ENCODE measurements at places on chromosomes 3 and 15. TPM values are rescaled to one million over a fixed set of nuclear protein-coding genes. Genes with fewer than 3 reads are reported as not detected.

POTEB gene
- not detected for total RNA-seq

GOLGA6A gene
- total RNA-seq: not detected

TTLL13 gene
- 0.29 TPM for total RNA-seq

ATP13A5 gene
- total RNA-seq: 0.66 TPM

MFSD1 gene
- 100 TPM for total RNA-seq

CASR gene
- 2.3 TPM for total RNA-seq

TMEM212 gene
- not detected for total RNA-seq

LRRK1 gene
- 20.1 TPM for total RNA-seq

GRCh38 chr3:116524453-116525210, 79.3 kb upstream of the LSAMP start:
- no peaks in the 10 kb centered on the region for H3K36me3 ChIP-seq
- no peak overlapping the region for H3K4me3 ChIP-seq
- H3K4me1 ChIP-seq: no peaks in the 10 kb centered on the region
- no peaks in the 10 kb centered on the region for H3K27me3 ChIP-seq
- no peak for DNase-seq

- peaks cover 89% of the 10 kb centered on the region for H3K4me1 ChIP-seq
- H3K27me3 ChIP-seq: no peaks in the 10 kb centered on the region
- H3K4me3 ChIP-seq: peak overlapping the region; percentile 7
- DNase-seq: no peak
- H3K27ac ChIP-seq: peak overlapping the region; percentile 76
- peaks cover 91% of the 10 kb centered on the region for H3K36me3 ChIP-seq
Observed at GRCh38 chr3:172125963-172126457, 86.6 kb downstream of the FNDC3B start.

GRCh38 chr3:8764528-8764927, 4.9 kb downstream of the OXTR start:
- H3K4me1 ChIP-seq: peaks cover 6% of the 10 kb centered on the region
- no peak for DNase-seq
- no peak overlapping the region for H3K27ac ChIP-seq
- no peaks in the 10 kb centered on the region for H3K36me3 ChIP-seq
- no peak overlapping the region for H3K4me3 ChIP-seq

GRCh38 chr3:121981473-121981872, 40.6 kb downstream of the ILDR1 start:
- DNase-seq: no peak
- H3K4me3 ChIP-seq: no peak overlapping the region
- peaks cover 12% of the 10 kb centered on the region for H3K4me1 ChIP-seq
- no peak overlapping the region for H3K27ac ChIP-seq
- H3K27me3 ChIP-seq: no peaks in the 10 kb centered on the region

GRCh38 chr3:23112491-23112890, 90.6 kb upstream of the UBE2E2 start:
- DNase-seq: no peak
- H3K4me3 ChIP-seq: no peak overlapping the region
- H3K27me3 ChIP-seq: peaks cover 79% of the 10 kb centered on the region
- H3K27ac ChIP-seq: no peak overlapping the region
- H3K36me3 ChIP-seq: no peaks in the 10 kb centered on the region
- peaks cover 16% of the 10 kb centered on the region for H3K4me1 ChIP-seq

GRCh38 chr15:91061997-91062396, 38.1 kb upstream of the SV2B start:
- no peaks in the 10 kb centered on the region for H3K36me3 ChIP-seq
- H3K4me3 ChIP-seq: no peak overlapping the region
- DNase-seq: no peak
- H3K27me3 ChIP-seq: peaks cover 35% of the 10 kb centered on the region
- H3K4me1 ChIP-seq: no peaks in the 10 kb centered on the region
- H3K27ac ChIP-seq: no peak overlapping the region

DNA sequence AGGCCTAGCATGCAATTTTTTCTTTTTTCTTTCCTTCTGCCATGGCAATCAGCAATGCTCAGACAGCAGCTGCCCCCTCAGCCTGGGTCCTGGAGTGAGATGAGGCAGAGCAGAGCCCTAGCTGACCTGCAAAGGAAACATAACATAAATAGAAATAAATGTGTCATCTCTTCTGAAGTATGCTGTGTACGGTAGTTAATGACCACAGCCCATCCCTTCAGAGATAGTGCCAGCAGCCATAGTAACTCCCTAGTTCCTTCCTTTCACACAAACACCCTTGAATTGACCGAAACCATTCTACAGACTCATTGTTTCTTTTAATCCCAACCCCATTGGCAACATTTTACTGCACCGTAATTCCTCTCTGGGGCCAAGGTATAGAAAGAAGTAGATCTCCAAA, 8.4 kb upstream of the CD47 start:
- H3K27me3 ChIP-seq: no peaks in the 10 kb centered on the region
- peaks cover 51% of the 10 kb centered on the region for H3K4me1 ChIP-seq
- DNase-seq: no peak

DNA sequence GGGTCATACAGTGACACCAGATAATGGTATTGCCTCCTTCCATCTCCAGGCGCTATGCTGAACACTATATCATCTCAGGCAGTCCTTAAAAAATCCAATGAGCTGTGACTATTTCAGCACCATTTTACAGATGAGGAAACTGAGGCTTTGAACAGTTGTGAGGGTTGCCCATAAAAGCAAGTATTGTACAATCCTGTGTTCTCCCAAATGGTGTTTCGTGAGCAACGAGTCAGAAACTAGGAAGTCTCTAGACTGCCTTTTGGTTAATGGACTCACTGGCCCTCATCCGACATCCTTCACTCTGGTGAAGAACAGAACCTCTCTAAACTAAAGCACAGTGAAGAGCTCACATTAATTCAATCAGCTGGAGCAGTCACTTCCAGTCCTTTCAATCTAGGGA, 61.8 kb downstream of the ATP8B4 start:
- DNase-seq: no peak
- H3K4me1 ChIP-seq: no peaks in the 10 kb centered on the region
- no peaks in the 10 kb centered on the region for H3K36me3 ChIP-seq
- no peak overlapping the region for H3K4me3 ChIP-seq
- no peak overlapping the region for H3K27ac ChIP-seq

- no peak overlapping the region for H3K4me3 ChIP-seq
- peaks cover 29% of the 10 kb centered on the region for H3K36me3 ChIP-seq
- no peak overlapping the region for H3K27ac ChIP-seq
- no peaks in the 10 kb centered on the region for H3K27me3 ChIP-seq
- no peak for DNase-seq
Observed at GRCh38 chr3:150765949-150766720, 3.2 kb upstream of the SIAH2 start.

GRCh38 chr3:114336122-114336697, 42.4 kb downstream of the TIGIT start:
- H3K27me3 ChIP-seq: no peaks in the 10 kb centered on the region
- H3K36me3 ChIP-seq: peaks cover 5% of the 10 kb centered on the region
- no peak for DNase-seq
- H3K4me3 ChIP-seq: no peak overlapping the region

GRCh38 chr3:4751029-4751501, 228.2 kb upstream of the BHLHE40 start:
- H3K27me3 ChIP-seq: no peaks in the 10 kb centered on the region
- peak overlapping the region; percentile 99 for H3K27ac ChIP-seq
- DNase-seq: peak; percentile 30

DNA sequence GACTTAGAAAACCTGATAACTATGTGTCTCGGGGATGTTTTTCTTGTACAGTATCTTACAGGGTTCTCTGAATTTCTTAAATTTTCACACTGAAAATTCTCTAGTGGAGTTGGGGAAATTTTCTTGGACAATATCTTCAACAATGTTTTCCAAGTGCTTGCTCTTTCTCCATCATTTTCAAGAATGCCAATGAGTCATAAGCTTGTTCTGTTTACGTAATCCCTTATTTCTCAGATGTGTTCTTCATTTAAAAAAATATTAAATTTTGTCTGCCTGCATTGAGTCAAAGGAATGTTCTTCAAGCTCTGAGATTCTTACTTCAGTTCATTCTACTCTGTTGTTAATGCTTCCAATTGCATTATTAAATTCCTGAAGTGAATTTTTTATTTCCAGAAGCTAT, 21.9 kb upstream of the PLSCR2 start:
- no peaks in the 10 kb centered on the region for H3K4me1 ChIP-seq

- DNase-seq: no peak
- peaks cover under 1% of the 10 kb centered on the region for H3K27me3 ChIP-seq
- H3K4me1 ChIP-seq: no peaks in the 10 kb centered on the region
Observed at GRCh38 chr3:48371651-48372376, at the start of gene FBXW12. FBXW12 (plus strand) TSS chr3:48372219; CDS start chr3:48372768, 549 bp downstream.

- no peaks in the 10 kb centered on the region for H3K4me1 ChIP-seq
- no peak for DNase-seq
- no peak overlapping the region for H3K4me3 ChIP-seq
- H3K36me3 ChIP-seq: no peaks in the 10 kb centered on the region
- H3K27me3 ChIP-seq: no peaks in the 10 kb centered on the region
- H3K27ac ChIP-seq: no peak overlapping the region
Observed at GRCh38 chr15:26941489-26941888, 29.5 kb upstream of the GABRG3 start.

- no peaks in the 10 kb centered on the region for H3K27me3 ChIP-seq
- no peak for DNase-seq
- peaks cover 34% of the 10 kb centered on the region for H3K4me1 ChIP-seq
- peak overlapping the region; percentile 61 for H3K27ac ChIP-seq
- peaks cover 36% of the 10 kb centered on the region for H3K36me3 ChIP-seq
Observed at GRCh38 chr3:47161983-47162696, 1.8 kb downstream of the SETD2 start.

GRCh38 chr3:42269647-42270046, 3.7 kb upstream of the CCK start:
- H3K4me3 ChIP-seq: no peak overlapping the region
- H3K27me3 ChIP-seq: peaks cover 78% of the 10 kb centered on the region
- no peaks in the 10 kb centered on the region for H3K36me3 ChIP-seq
- no peak for DNase-seq

GRCh38 chr15:77606142-77607034, 26.3 kb downstream of the LINGO1 start:
- peaks cover 65% of the 10 kb centered on the region for H3K27me3 ChIP-seq
- no peaks in the 10 kb centered on the region for H3K36me3 ChIP-seq
- DNase-seq: no peak

DNA sequence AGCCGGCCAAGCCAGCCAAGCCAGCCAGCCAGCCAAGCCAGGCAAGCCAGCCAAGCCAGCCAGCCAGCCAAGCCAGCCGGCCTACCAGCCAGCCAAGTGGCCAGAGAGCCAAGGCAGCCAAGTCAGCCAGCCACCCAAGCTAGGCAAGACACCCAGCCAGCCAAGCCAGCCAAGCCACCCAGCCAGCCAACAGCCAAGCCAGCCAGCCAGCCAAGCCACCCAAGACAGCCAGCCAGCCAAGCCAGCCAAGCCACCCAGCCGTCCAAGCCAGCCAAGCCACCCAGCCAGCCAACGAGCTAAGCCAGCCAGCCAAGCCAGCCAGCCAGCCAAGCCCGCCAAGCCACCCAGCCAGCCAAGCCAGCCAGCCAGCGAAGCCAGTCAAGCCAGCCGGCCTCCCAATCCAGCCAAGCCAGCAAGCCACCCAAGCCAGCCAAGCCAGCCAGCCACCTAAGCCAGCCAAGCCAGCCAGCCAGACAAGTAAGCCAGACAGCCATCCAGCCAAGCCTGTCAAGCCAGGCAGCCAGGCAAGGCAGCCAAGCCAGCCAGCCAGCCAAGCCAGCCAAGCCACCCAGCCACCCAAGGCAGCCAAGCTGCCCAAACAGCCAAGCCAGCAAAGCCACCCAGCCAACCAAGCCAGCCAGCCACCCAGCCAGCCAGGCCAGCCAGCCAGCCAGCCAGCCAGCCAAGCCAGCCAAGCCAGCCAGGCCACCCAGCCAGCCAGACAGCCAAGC, 200.5 kb downstream of the GOLGA6L6 start:
- H3K27ac ChIP-seq: no peak overlapping the region
- no peak for DNase-seq
- H3K4me1 ChIP-seq: no peaks in the 10 kb centered on the region
- no peaks in the 10 kb centered on the region for H3K27me3 ChIP-seq
- no peaks in the 10 kb centered on the region for H3K36me3 ChIP-seq

DNA sequence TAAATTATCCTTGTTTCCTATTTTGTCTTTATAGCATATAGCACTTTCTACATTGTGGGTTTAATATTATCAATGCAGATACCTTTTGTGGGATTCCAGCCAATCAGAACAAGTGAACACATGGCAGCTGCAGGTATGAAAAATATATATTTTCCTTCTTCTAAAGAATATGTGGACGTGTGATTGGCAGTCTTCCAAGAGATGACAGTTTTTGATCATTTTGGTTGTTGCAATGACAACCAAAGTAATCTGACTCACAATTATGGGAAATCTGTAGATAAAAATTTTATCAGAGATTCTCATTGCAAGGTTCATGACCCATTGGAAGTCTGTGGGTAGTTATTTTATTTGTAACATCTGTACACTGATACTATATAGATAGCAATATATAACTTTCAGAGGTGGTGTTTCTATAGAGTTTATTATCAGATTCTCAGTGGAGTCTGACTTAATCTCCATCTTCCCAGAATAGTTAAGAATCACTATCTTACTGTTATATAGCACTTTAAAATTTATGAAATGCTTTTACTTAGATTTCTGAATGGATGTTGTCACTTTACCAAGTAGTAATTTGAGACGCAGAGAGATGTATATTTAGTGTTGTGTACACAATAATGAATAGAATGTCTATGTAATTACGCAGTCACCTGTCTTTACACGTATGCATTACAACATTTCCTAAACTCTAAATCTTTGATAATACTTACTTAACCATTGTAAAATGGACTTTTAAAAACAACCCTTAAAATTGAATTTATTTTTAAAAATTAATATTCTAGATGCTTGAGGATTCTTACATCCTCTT, 82.5 kb downstream of the STT3B start:
- peaks cover 23% of the 10 kb centered on the region for H3K36me3 ChIP-seq
- no peaks in the 10 kb centered on the region for H3K4me1 ChIP-seq
